ENCODE measurements at places on chromosomes 3 and 15.
A peak's percentile ranks its signal among the peaks of the same experiment; 100 is the strongest.

DNA sequence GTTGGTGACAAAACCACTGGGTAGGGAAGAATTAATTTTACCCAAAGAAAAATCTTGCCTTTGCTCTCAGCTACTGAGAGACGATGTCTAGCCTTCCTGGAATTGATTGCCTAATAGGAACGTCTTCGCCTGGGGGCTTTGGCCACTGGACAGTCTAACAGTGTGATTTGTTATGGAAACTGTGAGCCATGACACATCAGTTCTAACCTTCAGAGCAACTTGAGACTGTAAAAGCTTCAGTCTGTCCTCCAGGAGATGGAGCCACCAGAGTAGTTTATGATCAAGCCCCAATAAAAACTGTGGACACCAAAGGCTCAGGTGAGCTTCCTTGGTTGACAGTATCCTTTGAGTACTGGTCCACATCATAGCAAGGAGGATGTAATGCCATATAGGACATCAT, 235.8 kb upstream of the TMCO5A start:
- DNase-seq = no peak

DNA sequence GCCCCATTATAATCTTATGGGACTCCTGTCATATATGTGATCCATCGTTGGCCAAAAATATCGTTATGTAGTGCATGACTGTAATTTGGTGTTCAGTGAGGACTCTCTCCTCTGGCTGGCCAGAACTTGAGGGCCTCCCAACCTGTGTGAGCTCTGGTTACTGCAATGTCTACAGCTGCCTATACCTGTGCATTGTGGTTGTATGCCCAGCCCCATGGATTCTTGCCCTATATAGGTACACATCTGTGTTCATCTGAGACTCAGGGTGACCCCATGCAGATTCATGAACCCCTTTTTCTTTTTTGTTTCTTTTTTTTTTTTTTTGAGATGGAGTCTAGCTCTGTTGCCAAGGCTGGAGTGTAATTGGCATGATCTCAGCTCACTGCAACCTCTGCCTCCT, 32.6 kb upstream of the KLF13 start:
- DNase-seq = no peak

GRCh38 chr15:23411841-23412240, 35.2 kb downstream of the GOLGA6L2 start:
- no peak for DNase-seq

DNA sequence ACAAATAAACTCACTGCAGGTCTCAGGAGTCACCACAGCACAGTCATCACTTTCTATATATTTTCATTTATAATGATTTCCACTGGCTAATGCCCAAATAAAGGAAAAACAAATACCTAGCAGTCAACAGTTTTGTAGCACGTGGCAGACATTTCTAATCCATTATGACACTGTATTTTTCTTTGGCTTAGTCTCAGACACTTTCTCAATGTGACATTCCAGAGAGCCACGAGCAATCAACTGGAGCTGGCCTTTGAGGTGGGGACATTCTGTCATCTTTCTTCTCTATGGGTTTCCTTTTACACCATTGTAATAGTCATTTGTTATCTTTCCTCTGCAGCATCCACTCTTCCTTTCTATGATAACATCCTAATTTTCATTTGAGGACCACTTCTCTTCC, 119.7 kb downstream of the WNT5A start:
- no peak for DNase-seq

GRCh38 chr3:71710906-71711494, 14.2 kb downstream of the EIF4E3 start:
- DNase-seq = peak; percentile 46

DNA sequence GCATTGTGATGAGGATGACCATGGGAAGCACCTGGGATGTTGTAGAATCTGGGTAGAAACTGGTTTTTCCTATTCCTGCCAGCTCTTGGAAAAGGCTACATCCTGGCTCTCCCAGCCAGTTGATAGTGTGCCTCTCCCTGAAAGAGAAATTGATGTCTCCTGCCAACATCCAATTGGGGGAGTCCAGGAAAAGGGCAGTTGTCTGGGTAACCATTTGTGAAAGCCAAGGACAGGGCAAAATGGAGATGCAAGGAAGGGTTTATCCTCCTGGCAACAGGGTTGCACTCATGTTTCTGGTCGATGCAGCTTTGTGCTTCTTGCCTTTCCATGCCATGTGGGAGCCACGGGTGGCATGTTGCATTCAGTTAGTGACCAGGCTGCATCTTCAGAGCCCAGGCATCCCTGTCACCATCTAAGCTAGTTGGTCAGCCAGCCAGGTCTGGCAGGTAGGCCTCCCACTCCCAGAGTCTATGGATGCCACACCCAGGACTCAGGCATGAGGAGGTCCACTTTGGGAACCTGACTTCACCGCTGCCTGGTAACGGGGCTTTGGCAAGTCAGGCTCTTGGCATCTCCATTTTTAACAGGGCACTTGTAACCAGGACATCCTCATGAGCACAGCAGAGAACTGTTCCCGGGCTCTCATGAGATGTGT, 153.5 kb downstream of the DNAJB8 start:
- DNase-seq = no peak

DNA sequence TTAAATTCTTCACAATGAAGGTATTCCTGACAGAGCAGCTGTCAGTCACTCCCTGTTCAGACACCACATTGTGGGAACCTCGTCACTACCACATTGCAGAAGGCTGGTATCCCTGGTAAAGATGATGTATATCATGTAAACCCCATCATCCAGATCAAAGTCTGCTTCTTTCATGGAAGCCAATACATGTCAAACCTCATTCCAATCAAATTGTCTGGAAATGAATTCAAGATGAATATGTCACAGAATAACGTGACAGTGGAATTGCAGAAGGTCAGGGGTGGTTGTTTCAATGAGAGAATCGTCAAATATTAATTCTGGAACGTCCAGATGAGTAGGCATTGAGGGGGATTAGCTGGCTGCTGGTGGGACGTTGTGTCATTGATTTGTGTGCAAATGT, 4.2 kb downstream of the ZIC4 start:
- no peak for DNase-seq

- no peak for DNase-seq
Observed at GRCh38 chr3:124333931-124334640, 342.2 kb upstream of the ROPN1 start.

- DNase-seq = no peak
Observed at GRCh38 chr15:46938169-46938568, 779.1 kb upstream of the SEMA6D start.

- DNase-seq = peak; percentile 24
Observed at GRCh38 chr15:90873998-90874605, 5.7 kb downstream of the FURIN start.

- DNase-seq = no peak
Observed at GRCh38 chr3:40009991-40010390, 200.6 kb downstream of the MYRIP start.

DNA sequence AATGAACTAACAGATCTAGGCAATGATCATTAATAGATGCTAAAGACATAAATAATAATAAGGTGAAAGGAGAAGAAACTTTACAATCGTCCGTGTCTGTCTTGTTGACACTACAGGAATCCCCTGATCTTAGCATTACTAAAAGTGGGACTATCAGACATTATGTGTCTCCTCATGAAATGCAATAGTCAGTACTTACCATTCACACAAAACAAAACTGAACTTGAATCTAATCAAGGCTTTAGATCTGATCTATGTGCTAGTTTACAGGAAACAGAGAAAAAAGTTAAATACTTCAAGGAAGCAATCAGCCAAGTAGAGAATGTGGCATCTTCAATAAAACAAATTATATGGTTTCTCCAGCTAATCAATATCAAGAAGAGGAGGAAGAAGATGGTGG, 73.7 kb downstream of the PIK3CB start:
- no peak for DNase-seq

GRCh38 chr3:127849368-127849767, 27.1 kb upstream of the MGLL start:
- DNase-seq = no peak

- no peak for DNase-seq
Observed at GRCh38 chr3:146626403-146627122, 21.4 kb upstream of the PLSCR5 start.
